ENCODE measurements at places on chromosomes 4 and X. TPM values are rescaled to one million over a fixed set of nuclear protein-coding genes. Genes with fewer than 3 reads are reported as not detected.

DNA sequence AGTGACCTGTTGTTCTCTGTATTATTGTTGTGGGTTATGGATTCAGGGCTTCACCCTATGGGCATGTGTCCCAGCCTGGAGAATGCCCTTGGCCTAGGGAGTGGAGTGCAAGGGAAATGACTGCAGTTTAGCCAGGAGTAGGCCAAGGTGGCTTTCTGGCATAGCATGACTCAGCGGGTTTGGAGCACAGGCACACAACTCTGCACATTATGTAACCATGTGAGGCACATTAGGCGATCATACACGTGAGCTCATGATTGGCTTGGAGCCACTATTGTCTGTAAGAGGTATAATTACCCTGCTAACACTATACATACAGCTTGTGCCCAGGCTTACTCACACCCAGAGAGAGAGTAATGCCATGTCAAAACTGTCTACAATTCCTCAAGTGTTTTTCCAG, 35.1 kb upstream of the TACR3 start:
- no peak for DNase-seq

- no peak for DNase-seq
Observed at GRCh38 chrX:24563291-24564010, 83.7 kb downstream of the PCYT1B start.

DNA sequence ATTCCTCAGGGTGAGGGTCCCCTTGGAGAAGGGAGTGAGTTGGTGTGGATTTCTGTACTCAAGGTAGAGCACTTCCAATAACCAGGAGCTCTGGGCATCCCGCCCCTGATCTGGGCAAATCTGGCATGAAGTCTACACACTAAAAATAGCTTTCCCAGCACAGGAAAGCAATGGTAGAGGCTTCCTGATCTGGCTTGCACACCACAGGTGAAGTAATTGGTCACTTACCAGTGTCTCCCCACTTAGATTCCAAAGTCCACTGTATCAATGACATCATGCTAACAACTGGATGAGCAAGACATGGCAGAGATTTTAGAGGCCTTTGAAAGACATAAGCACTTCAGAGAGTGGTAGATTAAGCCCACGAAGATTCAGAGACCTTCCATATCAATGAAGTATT, 17.8 kb upstream of the IDS start:
- no peak for DNase-seq

DNA sequence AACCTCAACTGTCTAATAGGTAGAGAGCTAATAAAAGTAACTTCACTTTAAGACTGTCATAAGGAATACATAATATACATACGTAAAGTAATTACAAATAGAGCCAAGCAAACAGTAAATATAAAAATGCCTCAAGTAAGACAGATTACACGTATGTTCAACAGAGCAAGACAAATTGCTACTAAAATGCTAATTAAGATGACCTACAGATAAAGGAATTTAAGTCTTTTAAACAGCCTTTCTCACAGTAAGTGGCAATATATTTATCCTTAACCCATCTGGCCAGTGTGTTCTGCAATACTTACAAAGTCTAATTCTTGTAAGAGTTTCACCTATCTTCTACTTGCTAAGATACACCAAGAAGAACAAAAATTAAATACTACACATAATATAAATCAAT, 12.7 kb downstream of the G3BP2 start:
- no peak for DNase-seq

GRCh38 chr4:8703857-8704495, 111.4 kb downstream of the CPZ start:
- no peak for DNase-seq

The ERCC6L gene
- total RNA-seq, result 11.1 TPM

The FAM9B gene
- total RNA-seq, result not detected

The ANKRD17 gene
- total RNA-seq, result 19.0 TPM

- DNase-seq, result no peak
Observed at GRCh38 chr4:56259655-56260054, 127.6 kb downstream of the AASDH start.

GRCh38 chr4:183400035-183400434, 44.4 kb upstream of the CDKN2AIP start:
- no peak for DNase-seq

- no peak for DNase-seq
Observed at GRCh38 chrX:78199851-78200250, 60.4 kb upstream of the TAF9B start.

The ADAMTS3 gene
- 1.6 TPM for total RNA-seq

DNA sequence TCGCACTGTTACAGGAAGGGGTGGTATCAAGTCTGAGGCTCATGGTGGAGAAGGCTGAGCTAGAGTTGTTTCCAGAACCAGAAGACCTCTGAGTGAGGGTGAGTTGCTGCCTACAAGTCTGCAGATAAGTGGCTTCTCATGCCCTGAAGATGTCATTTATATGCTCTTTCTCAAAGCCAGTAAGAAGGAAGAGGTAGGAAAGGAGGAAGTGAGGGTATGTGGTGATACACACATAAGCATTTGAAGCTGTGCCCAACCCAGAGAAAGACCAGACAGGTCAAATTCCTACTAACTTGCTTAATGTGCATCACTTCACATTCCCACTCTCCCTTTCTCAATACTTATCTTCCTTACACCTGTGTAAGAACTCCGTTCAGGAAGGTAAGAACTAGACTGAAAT, at the start of gene PPBP:
Gene PPBP, minus strand, starts transcription at position 130 of the 400 bp plus-strand sequence. Its CDS starts 87 bp downstream, at position 43.
- DNase-seq, result no peak

DNA sequence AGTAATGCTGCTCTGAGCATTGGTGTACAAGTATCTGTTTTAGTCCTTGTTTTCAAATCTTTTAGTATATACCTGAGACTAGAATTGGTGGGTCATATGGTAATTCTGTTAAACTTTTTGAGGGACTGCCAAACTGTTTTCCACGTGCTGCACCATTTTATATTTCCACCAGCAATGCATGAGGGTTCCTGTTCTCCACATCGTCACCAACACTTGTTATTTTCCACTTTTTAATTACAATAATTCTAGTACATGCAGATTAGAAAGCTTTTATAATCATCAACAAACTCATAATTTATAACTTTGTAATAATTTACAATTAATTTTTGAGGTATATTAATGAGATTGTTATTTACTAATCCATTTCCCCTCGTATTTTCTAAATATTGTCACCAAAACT, 79.4 kb downstream of the CEP135 start:
- no peak for DNase-seq

The TENM3 gene
- total RNA-seq, result 33.9 TPM

DNA sequence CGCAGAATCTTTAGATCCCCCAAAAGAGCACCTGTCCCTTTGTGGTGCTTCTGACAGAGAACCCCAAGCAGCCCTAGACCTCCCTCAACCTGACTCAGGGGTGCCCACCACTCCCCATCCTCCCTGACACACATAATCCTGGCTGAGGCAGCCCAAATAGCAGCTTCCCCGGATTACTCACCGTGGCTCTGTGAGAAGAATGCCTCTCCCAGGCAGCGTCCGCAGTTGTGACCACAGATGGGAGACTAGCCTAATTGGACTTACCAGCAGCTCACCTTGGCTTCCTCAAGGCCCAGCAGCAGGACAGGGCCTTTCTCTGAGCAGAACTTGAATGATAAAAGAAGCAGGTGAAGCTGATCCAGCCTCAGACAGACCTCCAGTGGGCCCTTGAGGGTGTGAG, 10.3 kb upstream of the ODAPH start:
- DNase-seq, result peak; percentile 57

GRCh38 chr4:185016946-185017758, 1.1 kb upstream of the HELT start:
- DNase-seq, result no peak

The GALNTL6 gene
- not detected for total RNA-seq

- DNase-seq, result no peak
Observed at GRCh38 chrX:81316163-81316562, 114.3 kb downstream of the SH3BGRL start.

GRCh38 chrX:50188859-50189600, 11.8 kb downstream of the AKAP4 start:
- no peak for DNase-seq

- peak; percentile 56 for DNase-seq
Observed at GRCh38 chrX:130125091-130125874, 15.0 kb upstream of the ELF4 start.

- no peak for DNase-seq
Observed at GRCh38 chr4:55018521-55018920, 106.9 kb downstream of the KDR start.

The ABCB7 gene
- 30.9 TPM for total RNA-seq

The TRPC5OS gene
- total RNA-seq, result not detected

- no peak for DNase-seq
Observed at GRCh38 chr4:126603210-126603609, 1029.5 kb upstream of the INTU start.

The SOWAHB gene
- not detected for total RNA-seq

DNA sequence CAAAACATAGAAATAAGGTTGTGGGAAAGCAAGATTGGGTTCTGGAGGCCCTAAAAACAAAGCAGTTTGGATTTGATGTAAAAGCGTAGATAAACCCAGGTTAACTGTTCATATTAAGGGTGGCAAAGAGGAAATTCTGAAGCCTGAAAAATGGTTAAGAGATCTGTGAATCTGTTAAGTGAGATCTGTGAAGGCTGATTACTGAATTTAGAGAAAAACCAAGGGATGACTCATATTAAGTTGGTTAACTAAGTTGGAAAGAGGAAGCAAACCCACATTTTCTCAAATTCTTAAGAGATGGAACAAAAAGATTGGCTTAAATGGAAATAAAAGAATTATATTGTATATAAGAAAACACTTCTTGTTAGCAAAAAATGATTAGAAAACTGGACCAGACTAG, 22.8 kb downstream of the GPAT3 start:
- no peak for DNase-seq

GRCh38 chr4:74230902-74231499, 73.1 kb downstream of the MTHFD2L start:
- peak; percentile 83 for DNase-seq

The SMARCA5 gene
- total RNA-seq, result 23.2 TPM

- peak; percentile 35 for DNase-seq
Observed at GRCh38 chr4:87848622-87849351, 16.0 kb downstream of the MEPE start.

DNA sequence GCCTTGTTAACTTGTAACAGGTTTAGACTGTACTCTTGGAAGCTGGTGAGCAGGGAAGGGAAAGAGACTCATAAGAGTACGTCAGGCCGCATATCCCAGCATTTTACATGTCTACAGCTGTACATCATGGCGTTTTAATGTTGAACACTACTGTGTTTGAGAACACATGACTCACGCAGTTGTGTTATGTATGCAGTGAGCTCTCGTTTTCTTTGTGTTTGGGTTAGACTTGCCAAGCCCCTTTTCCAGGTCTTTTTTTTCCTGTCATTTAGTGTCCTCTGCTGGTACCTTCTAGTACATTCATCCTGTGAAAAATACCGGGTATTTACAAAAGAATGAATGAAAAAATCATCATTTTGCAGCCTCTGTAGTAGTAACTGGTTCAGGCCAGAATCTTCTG, 35.3 kb downstream of the SMS start:
- no peak for DNase-seq

DNA sequence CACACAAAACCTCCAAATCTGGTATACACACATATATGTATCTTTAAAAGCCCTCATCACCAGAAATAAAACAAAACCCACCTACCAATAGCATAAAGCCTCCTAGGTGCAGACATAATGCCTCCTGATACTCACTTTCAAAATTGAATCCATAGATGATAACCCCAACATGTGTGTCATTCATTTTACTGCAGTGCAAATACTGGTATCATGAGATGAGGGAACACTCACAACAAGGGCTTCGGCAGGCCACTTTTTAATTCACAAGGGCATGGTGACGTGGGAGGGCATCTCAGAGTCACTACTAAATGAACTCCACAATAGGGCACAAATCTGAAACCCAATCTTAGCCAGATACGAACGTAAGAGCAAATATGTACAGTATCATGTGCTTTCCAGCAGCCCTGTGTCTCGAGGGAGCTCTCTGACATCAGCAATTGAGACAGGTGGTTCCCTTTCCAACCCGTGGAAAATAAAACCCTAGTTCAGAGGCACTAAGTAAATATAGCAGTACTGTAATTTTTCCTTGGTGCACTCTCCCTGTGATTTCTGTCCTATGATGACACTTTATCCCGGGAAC, 14.1 kb upstream of the PPARGC1A start:
- no peak for DNase-seq

DNA sequence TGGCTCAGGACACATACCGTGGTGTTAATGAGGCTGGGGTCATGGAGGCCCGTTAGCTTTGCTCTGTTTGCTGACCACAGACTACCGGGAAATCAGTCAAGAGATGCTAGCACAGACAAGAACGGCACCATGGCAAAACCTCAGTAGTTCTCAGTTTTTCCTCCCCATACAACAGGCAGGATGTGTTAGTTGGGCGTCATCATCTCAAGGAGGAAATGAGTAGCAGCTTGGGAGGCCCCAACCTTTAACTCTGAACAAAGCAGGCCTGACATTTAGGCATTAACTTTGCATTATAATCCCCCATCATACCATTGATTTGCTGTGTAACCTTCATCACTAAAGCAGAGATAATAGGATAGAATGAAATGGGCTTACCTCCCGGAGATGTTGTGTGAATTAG, 714.2 kb downstream of the RPA4 start:
- no peak for DNase-seq

Data from Daoy (cell line).